ENCODE measurements at places on chromosomes 2 and 18.

DNA sequence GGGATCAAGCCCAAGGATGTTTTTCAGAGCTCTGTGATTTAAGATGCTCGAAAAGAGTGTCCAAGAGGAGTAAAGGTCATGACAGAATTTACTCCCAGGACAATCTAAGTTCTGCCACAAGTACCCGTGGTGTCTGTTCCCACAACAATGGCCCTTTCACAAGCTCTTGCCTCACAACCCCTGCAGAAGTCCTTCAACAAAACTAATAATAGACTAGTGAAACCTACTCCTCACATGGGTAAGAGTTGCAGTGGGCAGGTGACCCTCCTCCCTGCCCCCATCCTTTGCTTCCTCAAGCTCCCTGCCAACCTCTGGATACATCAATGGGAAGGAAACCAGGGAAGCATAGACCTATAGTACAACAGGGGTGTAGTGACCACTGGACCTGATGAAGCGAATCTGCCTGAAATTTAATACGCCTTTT is 34.9 kb downstream of the PTCD3 start:
- DNase-seq = no peak

DNA sequence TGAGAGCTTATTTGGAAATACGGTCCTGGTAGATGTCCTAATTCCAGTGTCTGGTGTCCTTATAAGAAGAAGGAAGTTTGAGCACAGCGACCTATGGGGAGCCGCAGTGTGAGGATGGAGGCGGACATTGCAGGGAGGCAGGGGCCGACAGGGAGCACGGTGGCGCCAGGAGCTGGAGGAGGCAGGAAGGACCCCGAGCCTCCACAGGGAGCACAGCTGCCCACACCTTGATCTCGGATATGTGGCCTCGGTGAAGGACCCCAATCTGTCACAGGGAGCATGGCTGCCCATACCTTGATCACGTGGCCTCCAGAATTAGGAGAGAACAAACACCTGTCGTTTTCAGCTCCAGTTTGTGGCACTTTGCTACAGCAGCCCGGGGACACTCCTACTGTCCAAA is 461.6 kb upstream of the SALL3 start:
- no peak for DNase-seq

DNA sequence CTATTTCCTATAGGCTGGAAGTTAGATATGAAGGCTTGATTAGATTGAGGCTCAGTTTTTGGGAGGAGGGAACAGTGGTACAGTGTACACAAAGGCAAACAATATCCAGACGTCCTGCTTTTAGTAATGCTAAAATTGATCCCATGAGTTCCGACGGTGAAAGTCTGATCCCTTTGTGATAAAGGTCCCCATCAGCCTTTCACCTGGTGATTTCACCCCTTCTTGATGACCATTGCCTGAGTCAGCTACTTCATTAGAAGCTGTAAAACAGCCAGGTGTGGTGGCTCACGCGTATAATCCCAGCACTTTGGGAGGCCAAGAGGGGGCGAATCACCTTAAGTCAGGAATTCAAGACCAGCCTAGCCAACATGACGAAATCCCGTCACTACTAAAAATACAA is 29.7 kb downstream of the TWSG1 start:
- DNase-seq = no peak

DNA sequence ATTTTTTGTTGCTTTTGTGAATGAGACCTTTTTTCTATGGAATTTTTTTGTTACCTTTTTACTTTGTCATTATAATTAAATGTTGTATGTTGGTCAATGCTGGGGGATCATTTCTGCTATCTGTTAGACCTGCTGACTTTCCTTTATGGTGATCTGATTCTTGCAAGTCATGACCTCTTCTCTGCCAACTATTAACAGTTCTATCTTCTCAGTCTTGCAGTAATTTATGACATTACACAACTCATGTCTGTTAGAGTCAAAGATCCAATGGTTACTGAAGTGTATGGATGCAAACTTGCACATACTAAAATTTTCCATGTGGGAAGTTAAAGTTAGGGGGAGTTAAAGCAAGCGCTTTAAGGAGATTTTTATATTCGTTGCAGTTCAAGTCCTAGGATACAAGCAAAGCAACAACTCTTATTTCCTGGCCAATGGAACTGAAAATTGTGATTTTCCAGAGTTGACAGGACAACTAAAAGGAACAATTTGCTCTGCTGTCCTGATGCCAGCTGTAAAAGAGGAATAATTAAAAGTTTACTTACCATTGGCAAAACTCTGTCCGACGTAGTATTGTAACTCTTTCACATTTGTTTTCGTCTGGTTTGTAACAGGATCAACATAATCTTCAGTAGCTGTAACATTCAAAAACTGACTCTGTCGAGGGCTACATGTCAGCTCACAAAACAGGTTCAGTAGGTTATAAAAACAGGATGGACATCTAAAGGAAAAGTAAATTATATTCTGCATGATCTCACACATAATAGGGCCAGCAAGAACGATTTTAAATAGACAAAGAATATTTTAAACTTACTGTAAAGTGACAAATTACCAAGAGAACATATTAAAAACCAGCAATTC is 17.8 kb downstream of the NPC1 start:
- no peak for DNase-seq

DNA sequence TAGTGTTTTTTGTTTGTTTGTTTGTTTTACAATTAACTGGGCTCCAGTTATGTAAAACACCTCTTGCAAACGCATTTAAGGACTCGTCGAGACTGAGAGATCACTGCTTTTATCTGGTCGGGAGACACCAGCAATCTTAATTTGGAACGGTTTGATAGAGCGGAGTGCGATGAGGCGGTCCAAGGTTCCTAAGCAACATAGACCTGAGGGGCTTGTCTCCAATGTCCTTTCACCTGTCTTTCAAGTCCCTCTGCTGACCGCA is 729 bp upstream of the SELENOI start:
- DNase-seq = no peak

GRCh38 chr2:237824085-237824484 is 25.5 kb downstream of the RBM44 start:
- DNase-seq = no peak

DNA sequence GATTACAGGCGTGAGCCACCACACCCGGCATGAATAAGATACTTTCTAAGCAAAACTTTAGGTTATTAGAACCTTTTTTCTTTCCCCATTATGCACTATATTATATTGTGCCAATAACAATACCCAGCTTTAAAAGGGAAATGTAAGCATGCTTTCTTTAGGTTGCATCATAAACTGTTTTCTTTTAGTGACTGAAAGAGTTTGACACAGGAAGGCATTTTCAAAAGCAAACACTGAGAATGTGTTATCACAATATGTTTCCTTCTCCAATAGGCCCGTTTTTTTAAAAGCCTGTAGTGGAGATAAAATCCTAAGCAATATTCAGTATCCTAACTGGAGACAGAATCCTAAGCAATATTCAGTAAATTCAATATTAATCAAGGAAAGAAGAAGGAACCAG is 16.7 kb upstream of the EPB41L5 start:
- DNase-seq = no peak

DNA sequence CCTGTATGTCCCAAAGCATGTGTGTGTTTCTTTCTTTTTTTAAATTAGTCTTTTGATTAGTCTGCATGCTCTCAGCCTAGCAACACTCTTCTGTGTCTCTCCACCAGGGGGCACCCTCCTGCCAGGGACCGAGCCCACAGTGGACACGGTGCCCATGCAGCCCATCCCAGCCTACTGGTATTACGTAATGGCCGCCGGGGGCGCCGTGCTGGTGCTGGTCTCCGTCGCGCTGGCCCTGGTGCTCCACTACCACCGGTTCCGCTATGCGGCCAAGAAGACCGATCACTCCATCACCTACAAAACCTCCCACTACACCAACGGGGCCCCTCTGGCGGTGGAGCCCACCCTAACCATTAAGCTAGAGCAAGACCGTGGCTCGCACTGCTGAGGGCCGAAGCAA is 93.8 kb downstream of the NRP2 start:
- no peak for DNase-seq

DNA sequence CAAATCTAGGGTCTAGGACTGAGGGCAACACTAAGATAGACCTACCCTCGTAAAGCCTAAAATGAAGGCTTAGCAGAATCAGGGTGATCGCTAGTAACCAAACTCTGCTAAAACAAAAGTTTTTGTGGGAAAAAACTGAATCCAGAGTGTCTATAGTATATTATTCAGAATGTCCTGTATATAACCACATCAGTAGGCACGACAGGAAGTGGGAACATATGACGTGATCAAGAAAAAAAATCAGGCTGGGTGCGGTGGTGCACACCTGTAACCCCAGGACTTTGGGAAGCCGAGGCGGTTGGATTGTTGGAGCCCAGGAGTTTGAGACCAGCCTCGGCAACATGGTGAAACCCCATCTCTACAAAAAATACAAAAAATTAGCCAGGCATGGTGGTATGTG is 106.1 kb downstream of the UGGT1 start:
- no peak for DNase-seq

DNA sequence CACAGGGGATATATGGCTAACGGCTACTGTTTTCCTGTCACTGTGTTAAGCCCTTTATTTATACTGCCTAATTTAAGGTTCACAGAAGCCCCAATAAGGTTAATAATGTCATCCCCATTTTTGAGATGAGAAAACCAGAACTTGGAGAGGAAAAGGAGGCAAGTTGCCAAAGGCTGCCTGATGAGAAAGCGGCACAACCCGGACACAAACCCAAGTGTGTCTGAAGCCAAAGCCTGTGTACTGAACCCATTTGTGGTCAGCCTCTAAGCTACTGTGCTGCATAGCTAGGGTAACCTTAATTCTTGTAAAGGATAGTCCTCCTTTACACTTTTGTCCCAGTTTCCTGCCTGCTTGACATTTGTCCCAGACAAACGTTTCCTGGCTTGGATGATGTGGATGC is 954.7 kb upstream of the FANCL start:
- DNase-seq = no peak

- DNase-seq = peak; percentile 12
Observed at GRCh38 chr2:112692495-112692911, 28.3 kb upstream of the NT5DC4 start.

- no peak for DNase-seq
Observed at GRCh38 chr2:204491528-204491927, 53.7 kb upstream of the PARD3B start.

- DNase-seq = no peak
Observed at GRCh38 chr2:174681099-174682006, 82.9 kb downstream of the CHRNA1 start.

GRCh38 chr18:48459465-48459864 is 50.3 kb upstream of the ZBTB7C start:
- no peak for DNase-seq

DNA sequence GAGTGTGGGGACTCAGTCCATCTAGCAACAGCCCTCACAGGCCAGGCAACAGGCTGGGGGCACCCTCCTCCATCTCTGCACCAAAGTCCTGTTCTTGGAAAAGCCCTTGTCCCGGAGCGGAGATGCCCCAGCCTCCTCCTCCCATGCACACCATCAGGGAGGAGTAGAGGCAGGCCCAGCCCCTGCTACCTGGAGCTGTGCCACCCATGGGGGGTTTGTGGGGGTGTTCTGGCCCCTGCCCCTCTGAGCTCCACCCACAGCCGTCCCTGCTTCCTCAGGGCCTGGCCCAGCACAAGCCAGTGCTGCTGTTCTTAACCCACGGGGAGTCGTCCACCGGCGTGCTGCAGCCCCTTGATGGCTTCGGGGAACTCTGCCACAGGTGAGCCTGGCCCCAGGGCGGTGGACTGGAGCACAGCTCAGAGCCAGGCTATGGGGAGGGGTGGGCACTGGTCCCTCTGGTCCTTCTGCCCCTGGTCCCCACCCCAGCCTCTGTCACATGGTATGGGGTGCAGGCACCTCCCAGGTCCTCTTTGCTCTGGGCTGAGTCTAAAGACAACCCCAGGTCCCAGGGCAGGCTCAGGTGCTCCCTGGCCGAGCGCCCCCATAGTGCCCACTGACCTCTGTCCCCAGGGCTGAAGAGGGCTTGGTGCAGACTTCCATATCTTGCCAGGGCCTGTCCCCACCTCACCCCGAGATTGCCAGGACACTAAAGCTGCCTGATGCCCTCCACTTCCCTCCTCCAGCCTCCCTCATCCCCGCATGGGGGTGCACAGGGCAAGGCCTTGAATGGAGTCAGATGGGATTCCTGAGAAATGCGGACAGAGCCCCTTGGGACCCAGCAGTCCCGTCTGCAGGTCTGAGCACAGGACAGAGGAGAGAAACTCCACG is 2.7 kb downstream of the AGXT start:
- DNase-seq = no peak

GRCh38 chr2:225566798-225567197 is 167.3 kb downstream of the NYAP2 start:
- no peak for DNase-seq

DNA sequence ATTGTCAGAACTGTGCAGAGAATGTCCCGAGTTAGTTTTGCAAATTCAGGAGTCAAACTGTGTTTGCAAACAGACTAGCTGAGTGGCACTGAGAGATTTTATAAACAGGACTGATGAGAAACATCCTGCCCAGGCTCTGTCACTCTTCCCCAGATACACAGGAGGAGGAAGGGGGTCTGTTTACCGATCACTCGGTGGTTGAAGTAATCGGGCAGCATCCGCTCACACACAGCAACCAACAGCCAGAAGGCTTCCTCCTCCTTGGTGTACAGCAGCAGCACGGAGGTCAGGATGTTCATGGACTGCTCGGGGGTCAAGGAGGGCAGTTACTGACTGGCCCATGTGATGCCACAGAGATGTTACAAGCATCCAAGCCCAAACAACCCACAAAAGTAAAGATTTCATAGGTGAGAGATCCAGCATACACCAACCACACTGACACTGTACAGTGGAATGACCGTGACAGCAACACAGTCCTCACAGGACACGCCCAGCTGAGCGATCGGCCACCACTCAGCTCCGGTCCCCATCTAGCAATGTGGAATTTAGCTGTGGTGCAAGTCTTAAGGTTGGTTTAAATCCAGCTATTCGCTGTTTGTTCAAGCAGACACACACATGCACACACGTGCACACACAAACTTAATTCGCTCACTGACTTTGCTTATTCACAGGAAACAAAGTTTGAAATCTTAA is 30.1 kb downstream of the RPL31 start:
- no peak for DNase-seq

DNA sequence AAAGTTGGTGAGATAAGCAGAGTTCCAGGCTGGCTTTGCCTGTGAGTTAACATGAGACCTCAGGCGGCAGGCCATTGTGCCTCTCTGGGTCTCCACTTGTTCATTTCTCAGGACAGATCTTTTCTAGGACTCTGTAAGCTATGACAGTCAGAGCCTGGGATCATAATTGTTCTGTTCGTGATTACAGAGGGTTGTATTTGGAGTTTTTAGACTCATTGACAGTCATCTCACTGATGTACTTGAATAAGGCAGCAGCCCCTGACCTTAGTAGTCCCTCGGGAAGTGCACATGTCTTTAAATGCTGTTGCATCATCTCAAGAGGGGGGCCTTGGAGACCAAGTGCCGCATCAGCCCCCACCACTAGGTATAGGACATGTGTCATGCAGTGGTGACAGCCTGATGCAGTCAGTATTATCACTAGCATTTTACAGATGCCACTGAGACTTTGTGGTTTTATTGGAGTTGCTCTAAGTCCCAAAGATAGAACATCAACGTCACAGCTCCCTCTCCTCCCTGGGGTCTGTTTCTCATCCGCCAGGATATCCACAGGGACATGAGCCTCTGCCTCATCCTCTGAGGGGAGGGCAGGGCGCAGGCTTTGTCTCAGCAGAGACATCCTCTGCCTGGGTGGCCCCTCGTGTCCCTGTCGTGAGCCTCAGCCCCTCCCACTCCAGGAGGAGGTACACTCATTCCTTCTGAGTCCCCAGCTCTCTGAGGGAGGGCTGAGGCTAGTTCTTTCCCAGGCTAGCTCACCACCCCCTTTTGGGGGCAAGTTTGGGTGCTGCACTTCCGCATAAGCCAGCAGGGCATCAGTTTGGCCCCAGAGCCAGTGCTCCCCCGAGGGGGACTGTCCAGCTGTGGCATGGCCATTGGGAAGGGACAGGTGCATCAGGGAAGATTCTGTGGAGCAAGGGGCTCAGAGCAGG is 14.1 kb downstream of the GLI2 start:
- no peak for DNase-seq
